Ecto neural progenitor cell (in vitro differentiated cells): ENCODE measurements at places on chromosomes 11 and 22.

GRCh38 chr11:116646191-116646590 lies 126.6 kb downstream of the BUD13 start:
- peak; percentile 23 for DNase-seq

DNA sequence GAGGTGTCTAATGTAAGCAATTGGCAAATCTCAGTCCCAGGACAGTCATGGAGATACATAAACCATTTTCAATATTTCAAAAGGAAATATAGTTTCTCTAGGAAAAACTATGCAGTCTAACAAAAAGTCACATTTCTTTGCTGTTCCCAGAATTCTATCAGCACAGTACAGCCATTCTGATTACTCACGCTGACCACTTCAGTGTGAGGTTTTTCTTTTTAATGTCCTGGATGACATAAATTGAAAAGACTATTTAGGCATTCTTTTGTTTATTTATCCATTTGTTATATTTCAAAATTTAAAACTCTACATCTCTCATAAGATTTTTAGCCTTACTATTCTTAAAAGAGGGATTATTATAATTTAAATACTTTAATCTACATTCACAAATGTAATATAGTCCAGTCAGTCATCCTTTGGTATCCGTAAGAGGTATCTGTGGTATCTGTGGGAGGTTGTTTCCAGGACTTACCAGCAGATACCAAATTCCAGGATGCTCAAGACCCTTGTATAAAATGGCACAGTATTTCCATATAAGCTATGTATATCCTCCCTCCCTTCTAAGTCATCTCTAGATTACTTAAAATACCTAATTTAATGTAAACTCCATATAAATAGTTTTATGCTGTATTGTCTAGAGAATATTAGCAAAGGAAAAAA lies 331.1 kb upstream of the PITPNB start:
- DNase-seq = no peak

DNA sequence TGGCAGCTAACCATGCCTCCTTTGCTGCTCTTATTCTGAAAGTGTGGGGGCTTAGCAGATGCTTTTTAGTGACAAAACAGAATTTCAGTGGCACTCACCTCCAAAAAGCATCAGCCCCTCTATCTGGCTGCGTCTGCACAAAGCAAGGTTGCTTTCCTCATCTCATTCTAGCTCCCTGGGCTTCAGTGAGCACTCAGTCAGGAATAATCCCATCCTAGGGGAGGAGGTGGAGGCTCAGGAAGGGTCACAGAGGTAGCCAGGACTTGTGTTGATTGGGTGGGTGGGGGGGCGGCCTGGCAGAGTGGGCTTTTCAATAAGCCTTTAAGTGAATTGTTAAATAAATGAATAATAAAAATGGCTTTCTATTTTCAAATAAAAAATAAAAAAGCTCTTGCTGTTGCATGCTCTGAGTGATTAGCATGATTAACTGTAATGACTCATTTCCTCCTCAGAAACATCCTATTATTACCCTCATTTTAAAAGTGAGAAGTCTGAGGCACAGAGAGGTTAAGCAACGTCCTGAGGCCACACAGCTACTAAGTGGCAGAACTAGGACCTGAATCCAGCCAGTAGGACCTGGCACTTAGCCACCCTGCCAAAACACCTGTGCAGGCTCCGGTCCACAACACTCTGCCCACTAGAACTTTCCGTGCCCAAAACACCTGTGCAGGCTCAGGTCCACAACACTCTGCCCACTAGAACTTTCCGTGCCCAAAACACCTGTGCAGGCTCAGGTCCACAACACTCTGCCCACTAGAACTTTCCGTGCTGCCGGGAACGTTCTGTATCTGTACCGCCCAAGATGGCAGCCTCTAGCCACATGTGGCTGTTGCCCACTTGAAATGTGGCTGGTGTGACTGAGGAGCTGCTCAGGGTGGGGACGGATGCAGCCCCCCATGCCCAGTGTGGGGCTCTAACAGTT lies 5.5 kb downstream of the B3GAT1 start:
- DNase-seq = no peak

DNA sequence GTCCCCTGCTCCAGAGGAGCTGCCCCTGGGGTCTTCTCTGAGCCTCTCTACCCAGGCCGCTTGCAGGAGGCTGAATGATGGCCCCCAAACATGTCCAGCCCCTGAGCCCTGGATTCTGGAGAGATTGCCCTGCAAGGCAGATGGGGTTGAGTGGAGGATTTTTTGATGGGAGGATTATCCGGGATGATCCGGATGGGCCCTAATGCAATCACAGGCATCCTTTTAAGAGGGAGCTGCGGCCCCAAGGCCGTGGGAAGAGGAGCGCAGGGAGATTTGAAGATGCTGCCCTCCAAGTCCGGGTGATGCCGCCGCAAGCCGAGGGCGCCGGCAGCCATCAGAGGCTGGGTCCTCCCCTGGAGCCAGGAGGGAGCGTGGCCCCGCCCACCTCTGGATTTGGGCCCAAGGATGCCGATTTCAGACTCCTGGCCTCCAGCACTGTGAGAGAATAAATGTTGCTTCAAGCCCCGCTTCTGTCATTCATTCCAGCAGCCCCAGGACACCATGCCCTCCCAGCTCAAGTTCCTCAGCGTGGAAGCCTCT lies 66.0 kb downstream of the WNT7B start:
- DNase-seq = no peak

- DNase-seq = no peak
These were observed 34.6 kb upstream of the SHANK2 start for GRCh38 chr11:71286701-71287643.

DNA sequence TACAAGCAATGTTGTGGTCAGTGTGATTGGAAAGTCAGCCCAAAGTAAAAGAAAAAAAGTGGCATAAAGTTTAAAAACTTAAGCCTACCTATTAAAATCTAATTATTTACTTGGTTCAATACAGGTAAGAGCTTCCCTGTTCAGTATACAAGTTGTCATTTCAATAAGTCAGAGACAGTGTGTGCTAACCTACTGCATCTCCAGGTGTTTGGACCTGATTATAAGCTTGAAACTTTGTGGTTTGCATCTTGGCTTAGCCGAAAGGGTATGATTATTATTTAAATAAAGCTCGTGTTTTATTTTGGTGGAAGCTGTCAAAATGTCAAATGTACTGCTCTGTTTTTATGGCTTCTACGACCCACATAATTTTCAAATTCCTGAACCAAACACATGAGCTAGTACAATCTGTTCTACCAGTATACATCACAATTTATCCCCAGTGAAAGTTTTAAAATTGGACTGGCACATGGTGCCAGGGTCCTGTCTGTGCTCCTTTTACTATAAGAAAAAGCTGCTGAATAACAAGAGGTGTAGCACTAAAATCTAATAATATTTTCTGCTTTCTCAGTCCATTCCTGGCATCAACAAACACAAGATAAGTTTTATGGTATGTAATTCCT lies 103.9 kb upstream of the ANO3 start:
- DNase-seq = no peak

GRCh38 chr11:87926250-87926970 lies 248.8 kb downstream of the RAB38 start:
- no peak for DNase-seq

DNA sequence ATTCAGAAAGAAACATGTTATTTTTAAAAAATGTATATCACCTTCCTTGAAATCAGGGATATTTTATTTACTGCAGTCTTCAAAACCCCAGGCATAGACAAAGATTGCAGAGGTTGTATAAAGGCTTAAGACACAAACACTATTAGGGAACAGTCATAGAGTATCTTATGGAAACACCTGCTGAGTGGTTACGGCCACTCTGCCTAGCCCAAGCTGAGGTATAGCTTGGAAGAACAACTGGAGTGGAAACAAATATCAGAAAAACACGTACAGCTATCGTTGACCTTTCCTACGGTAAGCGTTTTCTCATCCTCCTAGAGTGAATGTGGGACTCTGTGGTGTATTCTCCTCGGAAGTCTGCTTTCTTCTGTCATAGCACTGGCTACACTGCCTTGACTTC lies 30.4 kb upstream of the LYVE1 start:
- DNase-seq = peak; percentile 5

GRCh38 chr11:19428206-19429002 lies 187.7 kb upstream of the E2F8 start:
- peak; percentile 37 for DNase-seq

DNA sequence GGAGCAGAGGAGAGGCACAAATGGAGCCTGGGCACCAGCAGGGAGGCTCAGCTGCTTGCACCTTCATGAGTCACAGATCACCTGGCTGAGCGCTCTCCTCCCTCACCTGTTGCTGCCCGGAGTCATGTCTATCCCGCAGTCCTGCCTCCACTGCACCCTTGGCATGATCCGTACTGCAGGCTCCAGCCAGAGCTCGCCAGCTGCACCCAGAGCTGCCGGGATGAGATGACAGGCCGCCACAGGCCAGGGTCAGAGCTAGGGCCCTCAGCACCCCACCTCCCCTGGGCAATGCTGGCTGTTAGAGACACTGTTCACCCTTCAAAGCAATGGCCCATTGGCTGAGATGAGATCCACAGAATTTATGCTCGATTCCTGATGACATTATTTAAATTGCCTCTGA lies 702.8 kb downstream of the TBC1D22A start:
- no peak for DNase-seq

DNA sequence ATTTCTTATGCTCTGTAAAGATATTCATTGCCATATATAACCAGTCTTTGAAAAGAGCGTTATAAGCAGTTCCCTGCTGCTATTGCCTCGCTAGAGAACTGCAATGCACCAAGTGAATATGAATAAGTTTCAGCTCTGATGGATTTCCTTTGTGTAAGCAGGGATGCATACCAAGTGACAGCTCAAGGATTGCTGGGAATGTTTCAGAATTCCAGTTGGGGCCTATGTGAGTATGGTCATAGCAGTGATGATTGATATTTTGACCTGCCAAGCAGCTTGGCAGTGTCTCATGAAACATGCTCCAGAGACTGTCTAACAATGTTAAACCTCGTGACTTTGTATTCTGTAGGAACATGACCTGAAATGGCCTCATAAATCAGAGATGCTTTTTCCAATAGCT lies 312.6 kb downstream of the C11orf87 start:
- DNase-seq = no peak

- DNase-seq = no peak
These were observed 80.5 kb upstream of the ADSL start for GRCh38 chr22:40265783-40266182.

- DNase-seq = no peak
These were observed 572.9 kb upstream of the CHORDC1 start for GRCh38 chr11:90795746-90796145.

GRCh38 chr11:18140145-18140544 lies 7.8 kb downstream of the MRGPRX3 start:
- no peak for DNase-seq

DNA sequence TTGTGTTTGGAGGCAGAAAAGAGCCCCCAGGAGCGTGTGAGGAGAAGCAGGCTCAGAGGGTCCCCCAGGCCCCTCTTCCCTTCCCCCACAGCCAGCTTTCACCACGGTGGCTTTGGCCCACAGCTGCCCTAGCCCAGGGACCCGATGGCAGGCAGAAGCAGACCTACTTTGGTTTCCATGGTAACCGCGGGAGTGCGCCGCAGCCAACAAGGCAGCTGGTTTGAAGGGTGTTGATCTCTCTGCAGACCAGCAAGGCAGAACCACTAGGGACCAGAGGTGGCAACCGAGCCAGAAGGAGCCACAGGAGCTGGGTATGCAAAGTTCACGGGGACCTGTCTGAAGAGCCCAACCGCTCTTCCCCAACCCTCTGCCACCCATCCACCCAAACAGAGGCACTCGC lies 69.4 kb downstream of the BUD13 start:
- DNase-seq = peak; percentile 81

GRCh38 chr11:119445379-119445778 lies 22.4 kb upstream of the THY1 start:
- DNase-seq = no peak

DNA sequence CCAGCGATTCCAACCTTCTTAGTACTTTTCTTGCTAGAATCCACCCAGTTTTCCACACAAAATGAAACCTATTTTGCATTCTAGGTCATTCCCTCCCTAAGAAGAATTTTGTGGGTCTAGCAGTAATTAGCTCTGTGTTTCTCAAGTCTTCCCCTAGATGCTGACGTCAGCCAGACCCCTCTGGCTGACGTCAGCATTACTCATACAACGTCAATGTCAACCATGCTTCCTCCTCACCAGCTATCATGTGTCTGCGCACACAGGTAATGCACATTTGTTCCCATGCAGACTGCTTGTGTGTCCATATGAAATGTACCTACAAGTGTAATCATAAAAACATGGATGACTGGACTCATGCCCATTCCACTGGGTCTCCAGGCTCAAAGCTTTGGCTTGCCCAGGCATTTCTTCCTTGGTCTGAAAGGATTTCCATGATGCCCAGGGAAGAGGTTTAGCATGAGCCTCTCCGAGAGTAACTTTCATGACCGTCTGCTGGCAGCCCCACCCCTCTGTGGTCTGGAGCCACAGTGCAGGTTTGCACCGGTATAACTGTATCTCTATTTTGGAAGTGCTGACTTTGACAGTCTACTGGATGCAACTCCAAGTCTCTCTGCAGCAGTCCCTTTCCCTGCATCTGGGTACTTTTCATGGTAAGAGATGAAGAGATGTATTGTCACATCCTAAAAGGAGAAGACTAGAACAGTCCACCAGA lies 58.6 kb downstream of the DSCAML1 start:
- DNase-seq = no peak

- no peak for DNase-seq
These were observed 3.3 kb downstream of the FAM227A start for GRCh38 chr22:38652859-38653258.

DNA sequence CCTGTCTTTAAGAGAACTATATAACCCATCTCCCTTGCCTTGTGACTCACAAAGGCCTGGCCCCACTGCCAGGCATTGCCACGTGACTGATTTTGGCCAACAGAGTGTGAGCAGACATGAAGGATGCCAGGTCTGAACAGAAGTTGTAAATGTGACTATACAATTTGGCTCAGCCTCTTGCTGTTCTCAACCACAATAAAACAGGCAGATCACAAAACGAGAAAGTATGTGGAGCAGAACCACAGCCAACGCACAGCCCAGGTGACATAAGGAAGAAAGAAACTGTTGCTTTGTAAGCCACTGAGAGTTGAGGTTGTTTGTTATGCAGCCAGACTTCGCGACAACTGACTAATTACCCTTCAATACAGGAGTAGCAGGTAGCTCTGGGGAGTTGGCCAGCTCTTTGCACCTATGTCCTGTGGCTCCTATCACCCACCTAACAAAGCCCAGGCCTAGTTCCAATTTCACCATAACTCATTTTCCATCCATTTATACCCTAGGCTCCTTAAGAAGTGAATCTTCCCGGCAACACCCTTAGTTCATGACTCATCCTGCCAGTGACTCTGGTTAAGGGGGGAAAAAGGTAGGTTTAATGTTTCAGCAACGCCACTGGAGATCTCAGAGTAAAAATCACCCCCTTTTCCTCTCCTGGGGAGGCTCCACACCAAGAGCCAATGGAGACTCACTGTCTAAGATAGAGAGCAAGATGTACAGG lies 53.7 kb downstream of the GALNT18 start:
- no peak for DNase-seq

GRCh38 chr11:62896049-62896448 lies 15.4 kb downstream of the SLC3A2 start:
- no peak for DNase-seq
